Bone marrow (tissue), 2 donors: ENCODE measurements at places on chromosomes 5 and 9.

DNA sequence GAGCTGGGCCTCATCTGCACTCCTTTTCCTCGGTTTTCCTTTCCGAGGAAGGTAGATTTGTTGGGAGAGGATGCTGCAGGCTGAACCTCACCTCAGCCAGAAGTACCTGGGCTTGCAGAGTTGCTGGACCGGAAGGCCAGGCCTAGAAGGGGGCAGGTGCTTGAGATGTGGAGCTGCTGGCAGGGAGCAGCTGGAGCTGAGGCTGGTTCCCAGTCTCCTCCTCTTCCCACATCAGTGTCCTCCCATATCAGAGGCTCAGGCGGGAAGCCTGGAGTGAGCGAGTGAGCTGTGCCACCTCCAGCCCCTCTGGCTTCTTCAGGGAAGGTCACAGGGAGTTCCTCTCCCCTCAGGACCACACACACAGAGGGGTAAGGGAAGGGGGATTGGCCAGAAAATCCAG is 259.4 kb downstream of the GADD45G start:
- no peak for DNase-seq

GRCh38 chr5:10630126-10630525 is 66.3 kb downstream of the ANKRD33B start:
- DNase-seq = no peak

- DNase-seq = no peak
These were observed 11.6 kb downstream of the BRD9 start for GRCh38 chr5:880816-881550.

DNA sequence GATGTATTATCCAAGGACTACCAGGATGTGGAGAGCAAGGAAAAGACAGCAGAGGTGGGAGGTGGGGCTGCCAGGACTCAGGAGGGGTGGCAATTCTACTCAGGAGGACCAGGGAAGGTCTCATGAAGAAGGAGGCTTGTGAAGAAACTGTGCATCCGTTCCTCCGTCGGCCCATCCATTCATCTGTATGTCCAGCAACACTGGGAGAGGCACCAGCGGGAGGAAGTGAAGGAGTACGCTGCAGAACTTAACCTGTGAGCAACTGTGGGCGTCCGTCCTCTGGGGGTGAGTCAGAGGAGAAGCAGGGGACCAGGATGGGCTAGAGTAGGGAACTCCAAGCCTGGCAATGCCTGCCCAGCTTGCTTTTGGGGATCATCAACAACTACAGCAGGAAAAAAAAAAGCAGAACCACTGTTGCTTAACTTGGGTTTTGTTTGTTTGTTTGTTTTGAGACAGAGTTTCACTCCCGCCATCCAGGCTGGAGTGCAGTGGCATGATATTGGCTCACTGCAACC is 47.3 kb upstream of the NEURL1B start:
- no peak for DNase-seq

DNA sequence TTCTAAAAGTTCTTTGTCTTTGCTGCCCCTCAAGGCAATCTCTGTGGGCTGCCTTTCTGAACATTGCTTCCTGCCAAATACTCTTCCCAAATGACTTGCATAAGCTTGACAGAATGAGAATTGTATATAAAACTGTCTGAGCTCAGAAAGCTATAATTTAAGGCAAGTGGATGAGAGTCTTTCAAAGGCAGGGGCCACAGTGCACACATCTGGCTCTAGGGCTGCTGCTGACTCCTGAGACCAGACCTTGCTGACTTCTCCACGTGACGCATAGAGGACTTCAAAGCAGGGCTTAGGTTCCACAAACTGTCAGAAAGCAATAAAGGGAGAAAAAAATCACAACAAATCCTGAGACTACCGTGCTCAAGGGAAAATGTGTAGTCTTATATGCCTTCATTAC is 79.4 kb upstream of the DIRAS2 start:
- no peak for DNase-seq

DNA sequence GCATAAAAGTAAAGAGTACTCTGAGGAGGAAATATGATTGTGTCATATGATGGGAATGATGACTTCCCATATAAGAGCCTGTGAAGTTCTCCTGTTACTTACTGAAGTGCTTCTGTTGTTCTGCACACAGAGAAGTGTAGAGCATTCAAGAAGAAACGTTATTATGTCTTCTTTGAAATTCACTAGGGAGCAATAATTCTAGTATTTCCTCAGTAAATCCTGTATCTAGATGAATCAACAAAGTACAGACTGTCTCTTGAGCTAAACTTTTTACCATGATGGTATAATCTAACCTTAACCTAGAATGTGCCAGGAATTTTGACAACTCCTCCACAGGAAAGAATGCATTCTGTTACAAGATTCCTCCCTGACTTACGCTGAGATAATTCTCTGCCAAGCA is 18.9 kb upstream of the GHR start:
- DNase-seq = no peak

DNA sequence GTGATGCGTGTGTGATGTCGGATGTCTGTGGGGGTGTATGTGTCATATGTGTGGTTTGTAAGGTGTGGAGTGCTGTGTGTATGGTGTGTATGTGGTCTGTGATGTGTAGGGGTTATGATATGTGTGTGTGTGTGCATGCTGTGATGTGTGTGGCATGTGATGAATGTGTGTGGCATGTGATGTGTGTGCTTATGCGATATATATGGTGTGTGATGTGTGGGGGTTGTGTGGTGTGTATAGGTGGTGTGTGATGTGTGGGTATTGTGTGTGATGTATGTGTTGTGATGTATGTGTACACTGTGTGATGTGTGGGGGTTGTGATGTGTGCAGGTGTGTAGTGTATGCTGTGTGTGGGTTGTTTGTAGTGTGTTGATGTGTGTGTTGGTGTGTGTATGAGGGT is 9.2 kb upstream of the CRB2 start:
- no peak for DNase-seq

- no peak for DNase-seq
These were observed 84.1 kb downstream of the SH3PXD2B start for GRCh38 chr5:172370237-172370640.

DNA sequence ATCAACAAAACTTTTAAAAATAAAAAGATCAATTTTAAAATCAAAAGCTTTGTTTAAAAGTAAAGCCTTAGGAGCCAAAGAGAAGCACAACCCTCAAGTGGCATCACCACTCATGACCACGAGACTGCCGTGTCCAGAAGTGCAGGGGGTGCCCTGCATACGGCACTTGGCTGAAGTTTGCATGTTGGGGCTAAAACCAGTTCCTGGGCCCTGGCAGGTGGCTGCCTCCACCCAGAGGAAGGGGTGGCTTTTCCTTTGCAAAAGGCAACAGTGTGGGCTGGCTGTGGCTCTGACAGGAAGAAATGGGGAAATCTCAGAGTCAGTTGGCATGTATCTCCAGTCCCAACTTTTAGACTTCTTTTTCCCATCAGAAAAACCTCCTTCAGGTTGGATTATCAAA is 15.3 kb downstream of the TRMO start:
- no peak for DNase-seq

GRCh38 chr9:98698856-98699255 is 9.9 kb downstream of the GABBR2 start:
- no peak for DNase-seq

- DNase-seq = no peak
These were observed 276.8 kb upstream of the RORB start for GRCh38 chr9:74220327-74220726.

DNA sequence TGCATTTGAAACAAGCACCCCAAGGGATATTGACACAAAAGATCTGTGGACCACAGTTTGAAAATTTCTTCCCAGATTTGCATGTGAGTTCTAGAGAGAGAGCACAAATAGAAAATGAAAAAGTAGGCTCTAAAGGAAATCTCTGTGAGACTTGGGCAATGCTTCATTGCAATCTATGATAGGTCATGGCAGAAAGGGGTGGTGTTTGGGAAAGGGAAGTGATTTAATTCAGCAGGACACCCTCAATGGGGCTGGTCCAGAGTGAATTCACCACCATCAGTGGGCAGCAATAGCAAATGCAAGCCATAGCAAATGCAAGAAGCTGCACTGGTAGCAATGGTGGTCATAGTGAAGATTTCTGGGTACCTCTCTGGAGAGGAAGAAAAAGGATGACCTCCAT is 58.1 kb downstream of the ANKRD55 start:
- DNase-seq = no peak

GRCh38 chr9:81886665-81887064 is 41.6 kb upstream of the SPATA31D4 start:
- no peak for DNase-seq

- no peak for DNase-seq
These were observed 179.3 kb upstream of the FGF10 start for GRCh38 chr5:44568519-44568918.

- no peak for DNase-seq
These were observed 933.6 kb downstream of the CDH12 start for GRCh38 chr5:21919414-21920022.

DNA sequence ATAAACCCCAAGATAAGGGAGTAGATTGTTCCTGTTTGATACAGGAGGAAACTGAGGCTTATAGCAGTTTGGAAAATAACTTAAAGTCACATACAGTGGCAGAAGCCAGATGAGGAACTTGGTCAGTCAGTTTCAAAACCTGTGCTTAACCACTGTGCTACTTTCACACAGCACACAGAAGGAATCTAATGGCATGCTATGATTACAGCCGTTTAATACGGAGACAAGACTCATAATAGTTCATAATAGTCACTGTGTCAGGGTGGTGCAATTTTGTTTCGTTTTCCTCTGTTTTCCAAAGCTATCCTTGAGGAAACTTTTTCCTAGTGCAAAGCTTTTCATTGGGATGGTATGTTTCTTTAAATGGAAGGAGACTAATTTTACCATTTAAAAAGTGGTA is 112.3 kb downstream of the GCNT1 start:
- DNase-seq = no peak

GRCh38 chr9:136742591-136743391 is at the start of gene LCN10:
TSS of gene LCN10 (minus strand) at chr9:136742940. CDS start at chr9:136742903, 37 bp downstream.
- no peak for DNase-seq

DNA sequence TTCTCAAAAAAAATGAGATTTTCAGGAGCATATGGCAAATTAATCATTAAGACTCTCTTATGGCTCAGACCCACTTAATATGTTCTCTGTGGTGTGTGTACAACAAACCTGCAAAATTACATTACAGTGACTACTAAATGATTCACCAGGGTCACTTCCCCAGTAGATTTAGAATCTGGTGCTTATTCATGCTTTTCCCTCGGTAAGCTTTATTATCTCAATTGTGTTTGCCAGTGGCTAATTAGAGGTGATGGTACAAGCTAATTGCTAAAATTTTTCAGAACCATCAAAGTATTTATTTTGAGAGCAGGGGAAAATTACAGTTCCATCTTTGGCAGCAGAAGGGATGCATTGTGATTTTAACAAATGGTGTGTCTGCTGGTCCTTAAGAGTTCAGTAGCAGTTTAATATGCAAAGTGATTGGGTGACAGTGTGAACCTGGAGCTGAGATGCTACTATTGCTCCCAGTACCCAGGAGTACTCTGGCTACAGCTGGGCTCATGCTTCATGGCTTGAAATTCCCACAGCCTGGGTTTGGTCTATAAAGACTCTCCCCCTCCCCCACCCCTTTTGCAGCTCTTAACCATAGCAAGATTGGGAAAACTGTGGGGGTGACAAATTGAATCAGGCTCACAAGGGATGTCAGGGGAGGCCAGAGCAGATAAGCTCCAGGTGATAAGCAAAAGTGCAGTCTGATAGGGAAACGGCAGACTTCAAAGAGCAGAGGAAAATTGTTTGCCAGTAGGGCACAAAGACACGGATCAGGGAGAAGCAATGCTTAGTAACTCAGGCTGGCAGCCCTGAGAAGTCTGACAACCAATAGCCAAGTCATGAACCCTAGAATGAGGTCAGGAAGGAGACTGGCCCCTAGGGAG is 92.8 kb upstream of the RAD23B start:
- no peak for DNase-seq

GRCh38 chr9:125091121-125091520 is 52.2 kb downstream of the SCAI start:
- DNase-seq = no peak

DNA sequence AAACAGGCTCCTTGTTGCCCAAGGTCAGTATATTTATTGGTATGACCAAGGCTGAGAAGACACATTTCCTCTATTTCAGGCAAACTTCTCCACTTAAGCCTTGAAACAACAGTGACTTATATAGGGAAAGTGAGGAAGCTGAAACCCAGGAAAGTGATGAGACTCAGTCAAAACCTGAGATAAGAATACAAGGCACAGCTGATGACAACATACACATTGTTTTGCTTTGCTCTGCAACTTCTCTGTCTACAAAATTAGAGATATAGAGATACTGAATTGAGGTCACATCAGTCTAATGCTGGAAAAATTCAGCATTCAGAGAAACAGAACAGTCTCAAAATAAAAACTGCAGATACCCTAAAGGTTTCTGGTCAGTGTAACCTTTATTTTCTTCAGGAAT is 586.1 kb downstream of the DNAH5 start:
- DNase-seq = no peak

DNA sequence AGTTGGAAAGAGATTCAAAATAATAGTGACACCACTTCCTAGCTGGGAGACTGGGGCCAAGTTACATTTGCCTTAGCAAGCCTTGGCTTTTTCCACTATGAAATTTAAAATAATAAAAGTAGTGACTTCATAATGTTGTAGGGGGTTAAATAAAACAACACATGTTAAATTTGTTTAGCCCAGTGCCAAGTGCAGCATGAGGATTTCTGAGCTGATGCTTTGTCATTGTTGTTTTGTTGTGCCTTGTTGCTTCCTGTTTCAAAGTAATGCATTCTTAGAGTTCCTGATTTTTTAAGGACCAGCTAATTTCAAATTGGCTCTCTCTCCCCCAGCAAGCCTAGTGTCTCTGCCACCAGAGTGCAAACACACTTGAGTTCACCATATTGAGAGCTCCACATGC is 270.7 kb upstream of the PAPPA start:
- DNase-seq = no peak

DNA sequence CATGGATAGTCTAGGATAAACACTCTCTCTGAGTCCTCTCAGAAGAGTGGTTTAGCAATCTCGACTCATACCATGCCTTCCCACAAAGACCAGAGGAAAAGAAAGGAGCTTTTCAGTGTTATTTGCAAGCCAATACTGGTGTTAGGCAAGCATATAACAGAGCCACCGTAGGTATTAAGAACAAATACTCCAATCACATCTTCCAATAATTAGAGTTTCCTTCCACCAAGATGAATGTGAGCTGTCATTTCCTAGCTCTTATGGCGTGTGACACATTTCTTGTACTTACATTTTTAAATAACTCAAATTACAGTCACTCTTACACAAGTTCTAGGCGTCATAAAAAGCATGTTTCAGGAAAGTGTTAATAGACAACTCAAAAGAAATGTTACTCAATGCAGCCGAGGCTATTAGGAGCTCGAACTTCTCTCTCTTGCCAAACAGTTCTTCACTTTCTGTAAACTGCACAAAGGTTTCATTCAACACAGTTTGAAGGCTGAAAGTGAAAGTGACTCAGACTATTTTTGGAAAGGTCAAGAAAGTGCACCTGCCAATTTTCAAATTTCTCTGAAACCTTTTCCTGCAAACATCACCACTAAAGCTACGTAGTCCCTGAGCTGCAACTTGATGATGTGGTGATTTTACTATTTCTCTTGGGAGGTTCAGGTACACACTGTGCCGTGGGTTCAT is 153.8 kb downstream of the AUH start:
- no peak for DNase-seq

DNA sequence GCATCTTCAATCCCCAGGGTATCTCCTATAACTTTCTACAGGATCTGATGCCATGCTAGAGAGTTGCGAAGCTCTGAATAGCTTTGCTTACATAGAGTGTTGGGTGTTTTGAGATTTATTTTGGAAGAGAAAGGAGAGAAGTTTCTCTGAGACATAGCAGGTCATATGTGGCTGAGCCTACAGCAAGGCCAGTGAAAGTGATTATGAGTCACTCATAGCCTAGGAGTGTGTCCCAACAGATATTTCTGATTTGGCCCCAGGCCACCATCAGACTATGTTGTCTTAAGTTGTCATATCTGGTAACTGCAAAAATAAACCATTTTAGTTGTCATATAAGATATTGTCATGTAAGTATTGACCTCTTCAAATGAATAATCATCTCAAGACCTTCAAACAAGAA is 132.0 kb upstream of the RAI14 start:
- DNase-seq = no peak
